AG10803 (cell line): ENCODE measurements at places on chromosomes 16 and 17.

GRCh38 chr17:3004150-3004801, 59.1 kb downstream of the OR1D5 start:
- peak; percentile 91 for DNase-seq

DNA sequence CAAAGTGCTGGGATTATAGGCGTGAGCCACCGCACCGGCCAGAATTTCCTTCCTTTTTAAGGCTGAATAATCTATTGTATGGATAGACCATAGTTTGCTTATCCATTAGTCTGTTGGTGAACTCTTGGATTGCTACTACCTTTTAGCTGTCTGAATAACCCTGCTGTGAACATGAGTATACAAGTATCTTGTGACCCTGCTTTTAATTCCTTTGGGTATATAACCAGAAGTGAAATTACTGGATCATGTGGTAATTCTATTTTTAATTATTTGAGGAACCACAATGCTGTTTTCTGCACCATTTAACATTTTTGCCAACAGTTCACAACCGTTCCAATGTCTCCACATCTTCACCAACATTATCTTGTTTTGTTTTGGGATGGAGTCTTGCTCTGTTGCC, 4.6 kb upstream of the OTOA start:
- no peak for DNase-seq

DNA sequence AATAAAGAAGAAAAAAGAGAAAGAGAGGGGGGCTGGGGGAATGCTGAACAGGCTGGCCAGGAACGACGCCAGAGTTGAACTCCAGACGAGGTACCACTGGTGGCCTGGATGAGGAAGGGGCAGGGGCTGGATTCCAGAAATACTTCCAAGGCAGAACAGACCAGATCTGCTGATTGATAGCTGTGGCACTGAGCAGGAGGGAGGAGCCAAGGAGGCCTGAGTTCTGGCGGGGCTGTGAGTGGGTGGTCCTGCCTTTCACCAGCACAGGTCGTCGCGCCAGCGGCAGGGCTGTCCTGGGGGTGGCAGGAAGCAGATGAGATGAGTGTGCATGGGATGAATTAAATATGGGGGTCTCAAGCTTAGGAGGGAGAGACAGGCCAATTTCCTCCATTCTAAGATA, 5.5 kb downstream of the CCDC42 start:
- no peak for DNase-seq

DNA sequence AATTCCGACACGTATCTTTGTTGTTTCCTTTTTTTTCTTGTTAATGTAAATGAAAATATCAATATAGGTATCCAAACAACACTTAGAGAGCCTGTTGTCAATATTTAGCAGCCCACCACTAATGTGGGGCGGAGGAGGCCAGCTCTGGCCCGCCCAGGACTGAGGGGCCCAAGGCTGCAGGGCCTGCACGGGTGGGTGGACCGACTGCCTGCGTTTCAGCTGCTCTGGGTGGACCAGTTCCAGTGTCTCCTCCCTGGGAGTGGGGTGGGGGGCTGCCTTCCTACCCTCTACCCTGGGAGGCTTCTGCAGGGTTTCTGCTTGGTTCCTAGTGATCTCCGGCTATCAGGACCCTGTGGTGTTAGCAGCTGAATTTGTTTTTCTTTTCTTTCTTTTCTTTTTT, 15.9 kb upstream of the ADGRG1 start:
- no peak for DNase-seq

- DNase-seq: no peak
Measured at GRCh38 chr16:12412252-12412651, 391.4 kb downstream of the CPPED1 start.

DNA sequence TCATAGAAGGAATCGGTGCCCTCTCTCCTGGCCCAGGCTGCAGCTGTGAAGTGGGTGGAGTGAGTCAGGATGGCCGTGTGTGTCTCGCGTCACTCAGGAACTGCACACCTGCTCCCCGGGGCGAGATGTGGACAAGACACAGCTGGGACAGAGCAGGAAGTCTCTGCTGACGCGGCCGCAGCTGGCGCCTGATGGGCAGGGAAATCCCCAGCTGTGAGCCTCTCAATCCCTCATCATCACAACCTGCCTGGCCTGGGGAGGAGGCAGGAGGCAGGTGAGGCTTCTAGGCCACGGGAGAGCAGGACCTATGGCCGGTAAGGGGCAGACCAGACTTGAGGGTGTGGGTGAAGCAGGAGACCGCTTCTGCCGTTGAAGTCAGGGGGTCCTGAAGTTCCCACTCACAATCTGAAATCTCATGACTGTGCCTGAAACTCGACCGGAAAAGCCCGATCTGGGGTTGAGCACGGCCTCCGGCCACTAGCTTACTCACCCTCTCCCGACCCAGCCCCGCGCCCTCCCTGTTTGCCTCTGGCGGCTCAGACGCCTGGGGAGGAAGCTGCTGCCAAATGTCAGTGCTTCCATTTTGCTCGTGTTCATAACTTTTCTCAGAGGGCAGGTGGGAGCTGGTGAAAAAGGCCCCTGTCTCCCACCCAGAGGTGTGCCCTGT, 1.1 kb upstream of the TRPV3 start:
- peak; percentile 11 for DNase-seq

DNA sequence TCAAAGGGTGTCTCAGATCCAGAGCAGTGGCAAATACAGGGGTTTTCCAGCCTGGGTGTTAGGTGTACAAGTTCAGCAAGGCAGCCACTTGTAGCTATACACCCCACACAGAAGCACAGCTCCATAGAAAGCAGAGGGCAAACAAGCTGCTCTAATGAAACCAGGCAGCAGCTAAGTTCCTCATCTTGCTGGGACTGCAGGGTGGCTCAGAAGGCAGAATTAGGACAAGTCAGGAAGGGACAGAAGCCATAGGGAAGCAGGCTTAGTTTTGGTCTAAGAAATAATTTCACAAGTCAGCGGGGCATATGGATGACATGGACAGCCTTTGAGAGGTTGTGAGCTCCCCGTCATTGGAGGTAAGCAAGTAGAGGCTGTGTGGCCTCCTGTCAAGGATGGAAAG, 23.7 kb downstream of the CNGB1 start:
- DNase-seq: no peak

GRCh38 chr17:81684442-81684911, 666 bp downstream of the HGS start:
- no peak for DNase-seq

GRCh38 chr16:63361032-63361624, 1324.9 kb upstream of the CDH8 start:
- DNase-seq: peak; percentile 65

- peak; percentile 76 for DNase-seq
Measured at GRCh38 chr17:14228903-14229302, 7.8 kb downstream of the CDRT15 start.

DNA sequence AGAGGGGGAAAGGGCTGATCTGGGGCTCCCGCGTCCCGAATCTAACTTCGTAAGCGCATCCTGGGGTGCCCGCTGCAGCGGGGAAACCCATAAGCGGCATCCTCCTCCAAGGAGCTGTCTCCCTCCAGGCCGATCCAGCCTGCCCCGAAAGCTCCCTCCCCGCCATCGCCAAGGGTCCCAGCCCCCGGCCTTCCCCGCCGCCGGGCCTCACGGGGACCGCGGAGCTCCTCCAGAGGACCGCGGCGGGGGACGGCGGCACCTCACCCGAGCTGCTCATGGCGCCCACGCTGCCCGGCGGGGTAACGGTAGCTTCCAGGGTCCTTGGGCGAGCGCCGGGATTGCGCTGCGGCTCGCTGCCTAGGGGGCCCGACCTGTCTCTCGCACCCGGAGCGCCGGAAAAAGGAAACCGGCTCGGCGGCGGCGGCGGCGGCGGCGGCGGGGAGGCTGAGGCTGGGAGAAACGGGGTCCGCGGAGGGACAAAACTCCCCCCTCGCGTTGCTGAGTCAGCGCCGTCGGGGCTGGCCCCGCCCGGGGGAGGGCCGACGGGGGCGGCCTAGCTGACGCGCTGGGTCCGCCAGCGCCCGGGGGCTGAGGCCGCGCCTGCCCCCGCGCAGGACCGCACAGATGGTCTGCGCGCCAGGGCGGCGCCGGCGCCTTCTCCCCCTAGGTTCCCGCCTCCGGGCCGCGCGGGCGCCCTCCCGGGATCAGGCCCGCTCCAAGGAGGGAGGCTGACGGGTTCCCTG, at the start of gene BLMH:
Gene BLMH, minus strand, starts transcription at position 402 of the 743 bp plus-strand sequence. Its CDS starts 125 bp downstream, at position 277.
- peak; percentile 77 for DNase-seq

DNA sequence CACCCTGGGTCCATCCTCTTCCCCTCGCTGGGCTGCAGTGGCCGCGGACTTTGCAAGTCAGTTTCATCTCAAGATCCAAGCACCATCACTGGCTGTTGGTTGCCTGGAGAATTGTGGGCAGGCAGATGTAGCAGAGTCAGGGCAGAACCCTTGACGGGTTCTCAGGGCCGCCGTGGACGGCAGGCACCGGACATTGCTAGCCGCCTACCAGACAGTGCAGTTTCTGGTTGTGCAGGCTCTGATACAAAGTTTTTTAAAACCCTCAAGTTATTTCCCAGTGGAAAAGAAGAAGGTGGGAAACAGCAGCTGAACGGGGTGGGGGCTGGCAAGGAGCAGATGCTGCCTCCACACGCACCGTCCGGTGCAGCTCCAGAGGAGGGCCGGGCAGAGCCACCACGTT, 3.4 kb downstream of the MAPK8IP3 start:
- no peak for DNase-seq

DNA sequence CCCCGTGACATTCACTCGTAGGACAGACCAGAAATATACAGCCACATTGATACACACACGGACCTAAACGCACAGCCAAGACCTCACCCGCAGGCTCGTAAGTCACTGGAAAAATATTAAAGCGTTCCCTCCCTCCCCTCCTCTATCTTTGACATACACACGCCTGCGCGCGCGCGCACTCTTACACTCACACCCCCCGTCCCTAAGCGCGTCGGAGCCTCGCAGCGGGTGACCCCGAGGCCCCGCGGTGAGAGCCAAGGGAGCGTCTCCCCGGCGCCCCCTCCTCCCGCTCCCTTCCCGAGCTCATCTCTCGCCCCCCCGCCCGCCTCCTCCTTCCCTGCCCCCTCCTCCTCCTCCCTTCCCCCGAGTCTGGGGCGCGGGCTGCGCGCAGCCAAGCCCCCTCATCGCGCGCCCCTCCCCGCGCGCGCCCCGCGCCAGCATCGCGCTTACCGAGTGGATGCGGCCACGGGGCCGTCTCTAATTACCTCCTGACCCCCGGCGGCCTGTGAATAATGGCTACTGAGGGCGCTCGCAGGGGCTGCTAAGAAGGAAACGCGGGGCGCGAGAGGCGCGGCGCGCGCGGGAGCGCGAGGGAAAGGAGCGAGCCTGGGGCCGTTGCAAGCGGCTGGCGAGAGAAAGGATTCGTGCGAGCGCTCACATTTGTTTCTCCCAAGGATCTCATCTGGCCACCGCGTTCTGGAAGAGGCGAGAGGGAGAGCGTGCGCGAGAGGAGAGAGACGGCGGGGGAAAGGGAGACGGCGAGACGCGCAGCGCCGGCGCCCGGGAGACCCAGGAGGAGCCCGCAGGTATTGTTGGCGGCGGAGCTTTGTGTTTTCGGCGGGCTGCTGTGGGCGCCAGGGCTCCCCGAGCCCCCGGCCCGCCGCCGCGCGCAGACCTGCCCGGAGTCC, 42.4 kb downstream of the RAI1 start:
- DNase-seq: peak; percentile 72

GRCh38 chr16:31507617-31507928, 618 bp downstream of the RUSF1 start:
- no peak for DNase-seq

DNA sequence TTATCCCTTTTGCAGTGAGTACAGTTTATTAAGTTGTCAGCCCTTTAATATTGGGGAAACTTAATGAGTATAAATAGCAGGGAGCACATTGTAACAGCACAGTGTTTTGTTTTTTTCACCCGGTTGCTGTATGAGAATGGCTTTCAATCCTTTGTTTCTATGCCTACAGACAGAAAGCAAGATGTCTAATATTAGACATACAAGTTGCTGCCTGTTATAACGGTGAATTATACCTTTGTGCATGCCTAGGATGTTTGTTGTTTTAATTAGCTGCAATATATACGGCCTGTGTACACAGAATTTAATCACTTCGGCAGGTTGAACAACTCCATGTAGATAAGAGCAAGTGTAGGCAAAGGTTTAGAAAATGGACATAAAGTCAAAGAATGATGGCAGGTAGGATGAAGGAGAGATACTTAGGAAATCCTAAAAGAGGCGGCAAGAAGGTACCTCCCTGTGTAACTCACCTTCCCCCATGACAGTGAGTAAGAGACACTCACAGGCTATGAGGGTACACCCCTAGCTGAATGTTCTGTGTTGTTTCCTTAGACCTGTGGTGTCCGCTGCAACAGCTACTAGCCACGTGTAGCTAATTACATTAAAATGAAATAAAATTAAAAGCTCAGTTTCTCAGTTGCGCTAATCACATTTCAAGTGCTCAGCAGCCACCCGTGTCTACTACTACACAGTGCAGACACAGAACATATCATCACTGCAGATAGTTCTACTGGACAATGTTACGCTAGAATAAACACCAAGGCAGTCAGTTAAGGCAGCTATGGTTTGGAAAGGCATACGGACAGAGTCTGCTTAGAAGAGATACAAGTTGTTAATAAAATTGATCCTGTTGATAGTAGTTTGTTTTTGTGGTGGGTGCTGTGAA, 10.9 kb downstream of the SLC7A6OS start:
- no peak for DNase-seq

GRCh38 chr16:78761427-78761826, 662.0 kb downstream of the WWOX start:
- DNase-seq: no peak

GRCh38 chr16:28899882-28900590, 21.7 kb downstream of the ATP2A1 start:
- no peak for DNase-seq

- peak; percentile 46 for DNase-seq
Measured at GRCh38 chr16:78444-79150, 572 bp downstream of the MPG start.

DNA sequence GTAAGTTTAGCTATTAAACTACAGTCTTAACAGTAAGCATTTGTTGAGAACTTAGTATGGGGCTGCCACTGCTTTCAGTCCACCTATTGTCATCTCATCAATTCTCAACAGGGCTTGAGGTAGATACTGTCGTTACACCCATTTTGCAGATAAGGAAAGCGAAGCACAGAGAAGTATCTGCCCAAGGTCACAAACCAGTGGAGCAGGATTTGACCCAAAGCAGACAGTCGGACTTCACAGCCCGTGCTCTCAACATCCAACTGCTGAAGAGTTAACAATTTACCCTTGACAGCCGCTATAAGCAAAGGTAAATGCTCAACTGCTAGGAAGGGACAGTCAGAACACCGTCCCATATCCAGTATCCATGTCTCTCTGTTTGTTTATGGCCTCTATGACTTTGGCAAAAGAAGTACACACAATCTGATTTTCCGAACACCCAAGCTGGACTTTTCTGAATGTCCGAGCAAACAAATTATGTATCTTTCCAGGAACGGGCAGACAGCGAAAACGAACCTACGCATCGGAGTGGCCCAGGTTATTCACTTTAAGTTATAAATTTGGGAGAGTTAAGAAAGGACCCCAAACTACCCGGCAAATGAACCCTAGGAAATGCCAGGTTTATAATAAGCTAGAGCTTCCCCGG, 1.2 kb downstream of the SIAH1 start:
- no peak for DNase-seq

GRCh38 chr16:81531419-81531821, 86.8 kb downstream of the CMIP start:
- no peak for DNase-seq

GRCh38 chr17:81401723-81402529, 6.7 kb downstream of the BAHCC1 start:
- DNase-seq: peak; percentile 51

- DNase-seq: no peak
Measured at GRCh38 chr16:70692130-70692872, 6.4 kb upstream of the MTSS2 start.

GRCh38 chr16:54564841-54565240, 278.3 kb upstream of the IRX3 start:
- DNase-seq: no peak

- DNase-seq: peak; percentile 98
Measured at GRCh38 chr16:50202926-50203624, 50.0 kb downstream of the TENT4B start.

- peak; percentile 10 for DNase-seq
Measured at GRCh38 chr16:19014461-19014860, 30.7 kb downstream of the TMC7 start.
